ENCODE measurements at places on chromosomes 16 and 17.

DNA sequence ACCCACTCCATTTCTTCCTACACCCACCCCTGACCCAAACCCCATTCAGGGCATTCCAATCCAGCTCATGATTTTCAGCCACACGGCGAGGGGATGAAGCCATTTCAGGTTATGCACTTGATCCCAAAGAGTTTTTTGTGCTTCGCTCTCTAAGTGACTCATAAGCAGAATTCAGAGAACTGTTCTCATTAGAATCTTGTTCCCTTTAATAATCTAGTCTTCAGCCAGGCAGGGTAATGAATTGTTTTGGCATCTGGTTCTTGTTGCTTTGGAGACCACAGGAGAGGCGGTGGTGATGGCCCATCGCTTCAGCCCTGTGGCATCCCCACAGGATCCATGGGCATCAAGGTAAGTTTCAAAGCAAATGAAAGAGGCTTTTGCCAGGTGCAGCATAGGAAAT is 4.8 kb upstream of the KRT31 start:
- DNase-seq: no peak

DNA sequence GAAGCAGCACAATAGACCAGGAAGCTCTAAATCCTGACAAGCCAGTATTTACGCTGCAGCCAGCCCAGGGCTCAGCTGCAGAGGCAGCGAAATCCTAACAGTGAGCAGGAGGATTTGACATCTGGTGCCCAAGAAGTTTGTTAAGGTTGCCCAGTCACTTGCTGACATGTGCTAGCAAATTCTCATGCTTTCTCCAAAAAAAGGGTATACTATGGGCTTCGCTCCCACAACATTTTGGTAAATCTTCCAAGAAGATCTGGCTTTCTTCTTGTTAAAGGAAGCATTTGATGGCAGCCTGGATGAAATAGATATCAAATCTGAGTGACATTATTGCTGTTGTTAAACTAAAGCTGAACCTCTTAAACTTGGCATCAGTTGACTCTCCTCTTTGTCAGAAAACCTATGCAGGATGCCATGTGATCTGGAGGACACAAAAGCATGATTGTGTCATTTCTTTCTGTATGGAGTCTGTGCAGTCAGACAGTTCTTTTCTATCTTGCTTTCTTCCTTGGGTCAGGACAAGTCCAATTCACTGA is 949.7 kb upstream of the RBFOX1 start:
- DNase-seq: no peak

GRCh38 chr16:85289760-85290625 is 177.7 kb upstream of the CIBAR2 start:
- DNase-seq: no peak

DNA sequence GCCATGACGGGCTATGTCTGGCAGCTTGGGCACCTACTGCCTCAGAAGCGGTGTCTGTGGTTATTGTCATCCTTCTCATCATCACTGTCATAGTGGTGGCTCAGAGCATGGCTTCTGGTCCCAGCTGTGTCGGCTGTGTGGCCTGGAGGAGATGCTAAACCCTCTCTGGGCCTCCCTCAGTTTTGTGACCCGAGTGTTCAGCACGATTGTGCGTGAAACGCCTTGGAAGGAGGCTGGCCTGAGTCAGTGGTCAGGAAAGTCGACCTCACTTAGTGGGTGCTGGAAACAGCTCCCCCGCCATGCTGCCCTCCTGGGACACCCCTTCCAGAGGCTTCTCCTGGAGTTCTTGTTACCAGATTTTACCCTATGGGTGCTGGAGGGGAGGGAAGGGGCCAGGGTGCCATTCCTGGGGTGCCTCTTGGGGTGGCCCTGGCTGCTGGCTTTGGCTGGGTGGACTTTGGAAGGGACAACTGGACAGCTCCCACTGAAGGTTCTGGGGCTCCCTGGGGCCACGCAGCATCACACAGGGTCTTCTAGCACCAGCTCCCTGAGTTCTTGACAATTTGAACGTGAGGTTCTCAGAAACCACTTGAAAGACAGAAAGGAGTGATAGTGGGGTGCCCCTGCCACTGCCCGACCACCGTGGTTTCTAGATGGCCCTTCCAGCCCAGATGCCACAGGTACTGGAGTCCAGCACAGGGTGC is 226.5 kb upstream of the GSE1 start:
- no peak for DNase-seq

DNA sequence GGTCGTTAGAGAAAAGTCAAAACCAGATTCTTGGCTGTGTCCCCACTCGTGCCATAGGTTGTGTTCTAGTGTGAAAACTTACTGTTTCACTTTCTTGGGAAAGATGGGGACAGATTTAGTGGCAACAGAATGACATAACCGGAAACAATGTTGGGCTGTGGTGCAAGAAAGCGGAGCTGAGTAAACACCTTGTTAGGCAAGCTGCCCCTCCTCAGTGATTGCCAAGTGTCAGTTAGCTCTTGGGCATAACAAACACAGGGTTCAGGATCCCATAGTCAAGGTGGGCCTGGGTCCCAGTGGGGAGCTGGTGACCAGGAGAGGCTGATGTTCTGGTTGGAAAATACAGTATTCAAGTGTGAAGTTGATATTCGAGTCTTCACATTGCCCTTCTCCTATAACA is 15.4 kb downstream of the UBN1 start:
- DNase-seq: no peak

DNA sequence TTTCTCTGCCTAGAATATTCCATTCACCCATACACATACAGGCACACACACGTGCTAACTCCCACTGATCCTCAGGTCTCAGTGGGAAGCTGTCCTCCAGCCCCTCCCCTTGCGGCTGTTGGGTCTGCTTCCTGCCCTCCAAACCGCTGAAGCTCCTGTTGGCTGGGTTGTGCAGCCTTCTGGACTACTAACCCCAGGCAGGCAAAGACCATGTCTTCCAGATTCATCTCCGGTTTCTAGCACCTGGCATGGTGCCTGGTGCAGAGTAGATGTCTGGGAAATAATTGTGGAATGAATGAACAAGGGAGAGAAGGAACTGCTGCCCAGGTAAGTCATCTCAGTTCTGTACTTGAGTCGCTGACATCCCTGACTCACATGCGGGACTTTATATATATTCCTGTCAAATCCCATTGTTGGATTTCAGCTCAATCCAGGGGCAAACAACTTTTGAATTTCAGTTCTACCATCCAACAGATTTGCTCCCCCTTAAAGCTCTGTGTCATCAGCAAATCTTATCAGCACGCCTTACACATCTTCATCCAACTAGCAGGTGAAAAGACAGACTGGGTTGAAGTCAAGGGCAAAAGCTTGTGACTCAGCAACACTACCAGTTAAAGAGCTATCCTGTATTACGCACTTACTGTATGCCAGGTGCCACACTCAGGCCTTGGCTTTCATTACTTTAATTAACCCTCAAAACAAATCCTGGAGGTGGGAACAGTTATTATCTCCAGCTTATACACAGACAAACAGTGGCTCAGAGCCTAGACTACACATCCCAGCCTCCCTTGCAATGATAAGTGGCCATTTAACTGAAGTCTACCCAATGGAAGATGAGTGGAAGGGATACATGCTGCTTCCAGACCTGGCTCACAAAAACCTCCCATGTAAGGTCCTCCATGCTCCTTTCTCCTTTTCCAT is 51.1 kb downstream of the SRCIN1 start:
- DNase-seq: no peak

GRCh38 chr17:20266806-20267458 is 200.4 kb downstream of the LGALS9B start:
- DNase-seq: peak; percentile 89

DNA sequence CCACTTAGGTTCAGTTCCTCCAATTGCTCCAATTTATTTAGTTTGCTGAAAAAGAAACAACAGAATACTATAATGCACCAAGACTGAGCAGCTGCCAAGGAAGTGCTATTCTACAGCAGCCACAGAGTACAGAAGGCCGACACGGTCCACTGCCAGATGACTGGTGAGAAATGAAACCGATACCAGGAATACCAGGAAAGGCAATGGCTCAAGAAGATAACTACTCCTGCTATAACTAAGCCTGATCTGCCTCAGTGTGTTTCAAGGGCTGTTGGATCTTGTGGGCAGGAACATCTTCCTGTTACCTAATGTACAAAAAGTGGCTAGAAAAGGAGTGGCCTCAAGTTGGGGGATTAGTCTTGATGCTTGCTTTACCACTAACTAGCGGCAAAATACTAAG is 32.8 kb downstream of the MARVELD3 start:
- no peak for DNase-seq

DNA sequence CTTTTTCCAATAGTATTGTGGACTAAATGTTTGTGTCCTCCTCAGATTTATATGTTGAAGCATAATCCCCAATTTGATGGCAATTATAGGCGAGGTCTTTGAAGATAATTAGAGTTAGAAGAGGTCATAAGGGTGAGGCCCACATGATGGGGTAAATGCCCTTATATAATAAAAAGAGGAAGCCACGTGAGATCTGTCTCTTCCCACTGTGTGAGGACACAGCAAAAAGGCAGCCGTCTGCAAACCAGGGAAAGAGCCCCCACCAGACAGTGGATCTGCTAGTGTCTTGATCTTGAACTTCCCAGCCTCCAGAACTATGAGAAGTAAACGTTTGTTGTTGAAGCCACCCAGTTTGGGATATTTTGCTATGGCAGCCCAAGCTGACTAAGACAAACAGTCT is 76.0 kb downstream of the LYRM1 start:
- peak; percentile 29 for DNase-seq

DNA sequence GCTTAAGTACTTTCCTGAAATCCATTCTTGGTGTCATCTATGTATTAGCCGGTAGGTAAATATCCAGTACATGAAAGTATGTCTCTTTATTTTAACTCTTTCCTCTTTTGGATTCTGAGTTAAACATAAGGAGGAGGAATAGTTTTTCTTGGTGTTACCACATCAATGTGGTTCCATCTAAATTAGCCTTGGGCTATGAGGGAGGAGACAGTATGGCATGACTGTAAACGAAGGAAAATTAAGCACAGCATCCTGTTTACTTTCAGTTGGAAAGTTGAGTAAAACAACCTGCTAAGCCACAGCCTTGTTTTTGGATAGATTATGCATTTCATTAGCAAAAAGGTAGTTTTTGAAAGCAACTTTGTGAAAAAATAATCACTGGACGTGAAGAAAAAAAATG is 693.0 kb upstream of the SOX9 start:
- no peak for DNase-seq

DNA sequence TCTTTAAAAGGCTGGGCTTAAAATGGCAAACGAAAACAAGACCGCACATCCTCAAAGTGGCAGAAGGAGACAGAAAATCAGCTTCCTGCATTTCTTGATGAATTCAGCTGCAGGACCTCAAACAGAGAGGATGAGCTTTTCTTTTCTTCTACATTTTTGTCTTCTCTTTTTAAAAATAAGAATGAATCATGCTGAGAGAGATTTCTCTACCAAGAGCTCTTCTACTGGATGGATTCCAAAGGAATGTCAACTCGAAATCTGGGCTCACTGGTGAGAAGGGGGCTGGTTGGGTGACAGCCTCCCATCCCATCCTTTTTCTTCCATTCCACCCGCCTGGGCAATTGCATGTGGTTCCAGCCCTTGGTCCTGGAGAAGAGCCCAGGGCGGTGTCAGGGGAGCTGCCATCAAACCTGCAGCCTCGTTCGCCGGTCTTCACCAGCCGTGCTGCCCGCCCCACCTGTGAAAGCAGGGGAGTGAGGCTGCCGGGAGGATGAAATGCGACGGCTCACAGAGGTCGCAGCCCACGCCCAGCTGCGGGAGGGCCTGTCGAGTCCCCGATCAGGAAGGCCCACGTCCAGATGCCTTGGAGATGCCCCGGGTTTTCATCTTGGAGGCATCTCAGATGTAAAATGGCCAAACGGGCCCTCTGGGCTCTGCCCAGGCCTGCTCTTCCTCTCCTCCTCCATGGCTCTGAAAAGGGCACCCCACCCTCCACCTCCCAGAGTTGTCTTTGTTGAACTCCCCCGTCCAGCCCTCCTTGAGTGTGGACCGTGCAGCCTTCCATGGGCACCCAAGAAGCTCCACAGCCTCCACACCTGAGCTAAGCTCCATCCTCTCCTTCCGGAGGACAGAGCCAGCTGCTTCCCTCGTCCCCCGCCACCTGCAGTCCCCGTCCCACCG is 121.9 kb downstream of the FOXL1 start:
- no peak for DNase-seq

DNA sequence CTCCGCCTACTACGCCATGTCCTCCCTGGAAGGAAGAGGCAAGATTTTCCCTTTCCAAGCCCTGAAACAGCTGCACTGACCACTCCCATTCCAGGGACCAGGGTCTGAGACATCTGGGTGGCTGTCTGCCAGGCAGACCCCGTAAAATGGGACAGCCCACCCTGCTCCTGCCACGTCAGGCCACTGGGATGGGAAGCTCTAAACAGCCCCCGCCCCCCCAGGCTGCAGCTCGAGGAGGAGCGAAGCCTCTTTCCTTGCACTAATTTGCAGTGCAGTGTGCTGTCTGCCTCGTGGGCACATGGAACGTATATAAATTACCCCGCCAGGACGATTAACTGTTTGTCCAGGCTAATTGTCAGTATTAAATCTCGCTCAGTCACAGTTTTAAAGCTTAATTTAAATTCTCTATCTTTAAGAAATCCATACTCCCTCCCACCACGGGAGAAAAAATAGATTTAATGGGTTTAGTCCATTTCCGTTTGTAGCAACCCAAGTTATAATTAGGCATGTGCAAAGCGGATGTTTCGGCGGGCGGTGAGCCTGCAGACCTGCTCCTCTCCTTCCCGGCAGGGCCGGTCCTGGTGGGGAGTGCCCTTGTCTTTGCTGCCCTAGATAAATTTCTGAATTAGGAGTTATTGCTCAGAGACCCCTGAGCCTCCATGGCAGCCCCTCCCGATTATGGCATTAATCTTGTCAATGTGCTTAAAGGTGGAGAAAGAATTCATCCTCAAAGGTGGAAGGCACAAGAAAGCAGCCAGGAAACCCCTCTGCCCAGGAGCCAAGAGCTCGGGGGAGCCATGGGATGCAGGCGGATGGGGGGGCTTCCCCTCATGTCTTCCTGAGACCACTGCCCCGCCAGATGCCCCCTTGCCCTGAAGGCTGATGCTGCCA is 268.0 kb upstream of the TNRC6C start:
- DNase-seq: no peak

- DNase-seq: no peak
These were observed 16.3 kb downstream of the PIPOX start for GRCh38 chr17:29059281-29059680.

DNA sequence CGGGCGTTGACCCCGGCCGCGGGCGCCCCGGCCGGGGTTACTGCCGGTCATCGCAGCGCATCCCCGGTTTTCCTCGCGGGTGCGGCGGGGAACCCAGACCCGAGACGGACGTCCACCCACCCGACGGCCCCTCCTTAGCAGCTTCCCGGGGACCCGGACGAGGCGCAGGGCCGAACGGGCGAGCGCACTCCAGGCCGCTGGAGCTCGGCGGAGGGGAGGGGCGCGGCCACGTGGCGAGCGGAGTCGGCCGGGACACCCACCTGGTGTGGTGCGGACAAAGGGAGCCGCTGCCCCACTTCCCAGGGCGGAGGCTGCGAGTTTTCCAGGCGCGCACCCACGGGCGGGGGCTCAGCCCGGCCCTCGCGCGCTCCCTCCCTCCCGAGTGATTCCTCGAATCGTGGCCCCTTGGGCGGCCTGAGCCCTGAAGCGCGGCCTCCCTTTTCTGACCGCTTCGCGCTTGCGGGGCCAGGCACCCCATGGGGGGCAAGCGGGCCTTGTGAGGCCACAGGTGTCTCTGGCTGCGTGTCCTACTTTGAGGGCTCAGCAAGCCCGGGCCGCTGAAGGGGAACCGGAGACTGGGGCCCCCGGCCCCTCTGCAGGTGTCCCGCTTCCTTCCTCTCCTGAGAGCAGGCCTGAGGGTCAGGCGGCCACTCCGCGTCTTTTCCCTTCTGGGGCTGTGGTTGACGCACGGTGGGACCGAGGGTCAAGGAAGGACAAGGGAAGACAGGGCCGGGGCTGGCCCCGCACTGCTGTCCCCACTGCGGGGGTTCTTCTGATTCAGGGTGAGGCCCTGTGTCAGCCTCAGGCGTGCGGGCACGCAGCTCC is 1.1 kb upstream of the FASN start:
- DNase-seq: no peak

GRCh38 chr16:54290833-54291655 is 4.5 kb upstream of the IRX3 start:
- no peak for DNase-seq

Data from hematopoietic multipotent progenitor cell treated with erythropoietin and hydrocortisone succinate and interleukin-3 and kit ligand, for 6 days (in vitro differentiated cells).